ENCODE measurements at places on chromosomes 12 and 14.

GRCh38 chr12:111748151-111748672 lies 18.5 kb upstream of the ALDH2 start:
- peak; percentile 15 for DNase-seq

DNA sequence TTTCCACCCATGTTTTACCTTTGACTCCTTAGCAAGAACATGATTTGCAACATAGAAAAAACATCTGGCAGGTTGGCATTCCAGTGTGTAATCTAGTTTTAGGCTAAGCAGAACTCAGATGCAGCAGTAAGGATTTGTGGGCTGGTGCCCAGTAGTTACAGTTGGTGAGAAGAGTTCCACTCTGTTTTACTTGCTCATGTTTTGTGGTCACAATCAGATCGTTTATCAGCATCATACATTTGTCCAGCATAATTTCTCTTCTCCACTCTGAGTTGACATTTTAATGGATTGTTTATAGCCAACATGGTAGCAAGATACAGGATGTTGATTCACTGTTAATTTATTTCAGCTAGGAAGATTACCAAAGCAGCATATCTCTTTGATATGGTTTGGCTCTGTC lies 120.0 kb downstream of the PDE6H start:
- DNase-seq = no peak

DNA sequence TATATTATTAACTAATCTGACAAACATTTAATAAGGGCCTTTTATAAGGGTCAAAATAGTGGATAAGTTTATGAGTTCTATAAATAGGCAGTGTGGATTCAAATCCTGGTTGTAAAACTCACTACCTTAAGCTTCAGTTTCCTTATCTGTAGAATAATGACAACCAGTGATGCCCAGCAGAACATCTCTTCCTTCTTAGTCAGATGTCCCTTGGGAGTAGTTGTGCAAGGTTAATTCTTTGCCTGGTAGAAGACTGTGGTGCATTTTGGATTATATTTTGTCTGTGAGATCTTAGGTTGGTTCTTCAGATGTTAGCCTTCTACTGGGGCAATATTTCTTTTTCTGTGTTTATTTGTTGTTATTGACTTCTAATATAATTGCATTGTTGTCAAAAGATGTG lies 59.5 kb downstream of the ARID2 start:
- no peak for DNase-seq

- no peak for DNase-seq
Observed at GRCh38 chr12:68976395-68976841, 43.4 kb upstream of the CPM start.

DNA sequence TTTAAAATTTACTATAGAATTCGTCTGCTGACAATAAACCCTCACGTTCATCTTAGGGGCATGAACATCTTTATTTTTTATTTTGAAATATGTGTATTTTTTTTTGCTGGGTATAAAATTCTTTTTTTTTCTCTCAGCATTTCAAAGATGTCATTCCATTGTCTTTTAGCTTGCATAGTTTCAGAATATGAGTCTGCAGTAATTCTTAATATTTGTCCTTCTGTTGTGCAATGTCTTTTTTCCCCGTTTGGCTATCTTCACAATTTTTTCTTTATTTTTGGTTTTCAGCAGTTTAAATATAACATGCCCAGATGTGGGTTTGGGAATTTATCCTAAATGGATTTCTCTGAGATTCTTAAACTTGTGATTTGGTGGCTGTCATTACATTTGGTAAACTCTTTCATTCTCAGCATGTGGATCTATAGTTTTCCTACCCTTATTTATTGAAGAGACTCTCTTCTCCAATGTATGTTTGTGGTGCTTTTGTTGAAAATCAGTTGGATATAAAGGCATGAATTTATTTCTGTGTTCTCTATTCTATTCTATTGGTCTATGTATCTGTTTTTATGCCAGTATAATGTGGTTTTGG lies 37.8 kb upstream of the PLBD1 start:
- no peak for DNase-seq

GRCh38 chr14:91349481-91350074 lies 68.0 kb downstream of the CCDC88C start:
- DNase-seq = no peak

DNA sequence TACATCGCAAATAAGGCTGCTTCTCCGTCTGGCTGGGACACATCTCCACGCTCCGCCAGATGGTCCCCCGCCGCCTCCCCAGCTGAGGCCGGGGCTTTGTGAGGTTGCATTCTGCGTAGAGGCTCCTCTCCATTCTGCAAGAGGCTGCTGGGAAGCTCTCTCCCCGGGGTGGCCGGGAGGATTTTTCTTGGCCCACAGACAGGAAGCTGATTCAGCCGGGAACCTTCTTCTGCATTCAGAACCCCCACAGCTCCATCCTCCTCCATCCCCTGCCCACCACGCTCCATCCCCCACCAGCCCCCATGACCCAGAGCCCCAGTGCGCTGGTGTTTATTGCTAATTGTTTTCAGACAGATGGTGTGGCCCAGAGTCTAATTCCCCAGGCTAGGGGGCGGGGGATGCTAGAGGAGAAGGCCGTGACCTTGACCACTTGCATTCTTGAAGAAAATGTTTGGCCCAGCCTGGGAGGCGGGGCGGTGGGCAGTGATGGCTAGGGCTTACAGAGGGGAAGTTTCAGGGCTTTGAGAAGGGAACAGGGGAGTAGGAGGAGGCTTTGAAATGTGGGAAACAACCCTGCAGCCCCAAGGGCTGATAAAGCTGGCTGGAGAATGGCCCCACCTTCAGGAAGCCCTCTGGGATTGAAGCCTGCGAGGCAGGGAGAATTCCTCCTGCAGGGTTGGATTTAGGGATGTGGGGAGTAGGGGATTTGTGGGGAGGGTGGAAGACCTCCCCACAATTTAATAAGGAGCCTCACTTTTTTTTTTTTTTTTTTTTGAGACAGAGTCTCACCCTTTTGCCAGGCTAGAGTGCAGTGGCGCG lies 88.5 kb upstream of the NCOR2 start:
- peak; percentile 38 for DNase-seq

DNA sequence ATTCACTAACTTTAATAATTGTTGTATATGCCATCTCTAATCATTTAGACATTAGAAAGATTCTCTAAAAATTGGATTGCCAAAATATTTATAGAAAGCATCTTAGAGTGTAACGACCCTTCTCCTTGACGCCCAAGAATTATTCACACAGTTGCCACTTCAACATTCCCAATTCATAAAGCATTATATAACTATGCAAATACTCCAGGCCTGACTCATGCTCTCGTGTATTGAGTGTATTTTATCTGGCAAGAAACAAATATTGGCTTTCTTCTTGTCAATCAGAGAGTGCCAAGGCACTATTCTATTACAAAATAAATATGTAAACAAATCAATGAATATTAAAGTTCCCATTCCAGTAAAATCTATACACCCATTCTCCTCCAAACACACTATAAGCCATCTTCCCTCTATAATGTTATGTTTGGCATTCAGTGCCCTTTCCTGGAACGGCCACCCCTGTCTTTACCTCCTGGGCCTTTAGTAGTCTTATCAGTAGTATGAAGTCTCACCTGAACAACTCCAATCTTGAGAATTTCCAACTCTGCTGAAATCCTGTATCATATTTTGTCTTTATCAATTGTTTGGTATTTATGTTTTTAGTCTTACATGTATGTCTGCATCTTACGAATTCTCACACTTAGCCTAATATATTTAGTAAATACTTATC lies 182.6 kb downstream of the PIK3C2G start:
- no peak for DNase-seq

DNA sequence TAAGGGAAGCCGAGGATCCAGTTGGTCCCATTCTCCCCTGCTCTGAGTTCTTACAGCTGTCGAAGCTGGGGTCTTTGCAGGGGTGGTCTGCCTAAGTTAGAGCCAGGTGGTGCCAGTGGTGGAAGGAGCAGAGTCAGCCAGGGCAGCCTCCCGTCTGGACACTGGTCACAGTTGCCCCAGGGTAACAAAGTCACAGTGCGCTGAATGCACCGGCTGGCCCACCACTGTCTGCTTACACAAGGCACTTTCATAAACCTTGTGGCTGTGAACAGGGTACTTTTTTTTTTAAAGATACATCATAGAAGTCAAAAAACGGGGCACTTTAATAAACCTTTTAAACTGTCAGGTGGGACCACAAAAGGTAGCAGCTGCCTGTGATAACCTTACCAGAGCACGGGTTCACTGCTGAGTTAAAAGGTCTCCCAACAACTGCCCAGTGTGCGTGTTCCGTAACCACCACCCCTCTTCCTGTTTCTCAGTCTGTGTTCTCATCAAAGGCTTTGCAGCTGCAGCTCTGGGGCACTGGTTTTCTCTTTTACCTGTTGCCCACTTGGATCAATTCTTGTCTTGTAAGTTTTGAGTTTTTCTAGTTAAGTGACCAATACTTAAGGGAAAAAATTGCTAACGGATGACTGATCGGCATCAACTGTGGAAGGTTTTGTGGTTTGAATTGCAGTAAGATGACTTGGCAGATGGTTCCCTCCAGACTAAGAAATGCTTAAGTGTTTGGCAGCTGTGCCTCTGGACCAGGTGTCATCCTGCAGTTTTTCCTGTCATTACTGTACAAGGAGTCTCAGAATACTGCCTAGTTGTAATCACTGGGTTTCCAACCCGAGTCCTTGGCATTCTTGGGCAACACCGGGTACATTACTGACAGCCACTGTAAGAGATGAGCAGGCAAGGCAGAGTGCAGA lies 55.9 kb downstream of the DYNC1H1 start:
- DNase-seq = no peak
